ENCODE measurements at places on chromosomes 1 and 21.

GRCh38 chr1:43441894-43442637 lies 11.7 kb downstream of the HYI start:
- no peak for DNase-seq

GRCh38 chr1:230274254-230274653 lies 151.9 kb downstream of the PGBD5 start:
- no peak for DNase-seq

GRCh38 chr1:26288311-26288941 lies 8.5 kb downstream of the SH3BGRL3 start:
- DNase-seq: no peak

DNA sequence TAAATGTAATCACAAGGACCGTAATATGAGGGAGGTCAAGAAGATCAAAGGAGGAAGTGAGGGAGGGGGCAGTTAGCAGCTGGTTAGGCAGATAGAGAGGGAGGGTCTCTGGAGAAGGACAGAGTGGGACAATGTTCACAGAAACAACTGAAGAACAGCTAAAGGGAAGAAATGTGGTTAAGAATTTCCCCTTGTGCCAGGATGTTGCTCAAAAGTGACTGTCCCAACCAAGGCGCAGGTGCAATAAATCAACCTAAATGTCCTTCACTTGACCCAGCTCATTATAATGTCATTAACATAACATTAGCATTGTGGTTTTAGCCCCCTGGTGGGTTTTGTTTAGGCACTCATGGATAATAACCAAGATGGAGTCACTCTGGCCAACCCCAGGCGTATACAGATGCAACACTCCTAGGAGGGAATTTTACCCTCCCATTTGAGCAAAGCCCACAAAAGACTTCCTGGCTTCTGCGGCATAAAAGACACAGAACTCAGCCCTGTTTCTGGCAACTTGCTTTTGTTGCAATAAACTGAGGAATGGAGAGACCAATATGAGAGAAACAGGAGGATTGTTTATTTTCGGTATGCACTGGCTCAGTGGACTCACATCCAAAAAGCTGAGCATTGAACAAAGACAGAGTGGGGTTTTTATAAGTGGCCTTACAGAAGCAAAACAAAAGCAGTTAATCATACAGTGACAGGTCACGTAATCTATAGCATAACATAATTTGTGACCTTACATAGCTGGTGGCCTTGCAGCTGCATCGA lies 7.3 kb upstream of the CA6 start:
- no peak for DNase-seq

DNA sequence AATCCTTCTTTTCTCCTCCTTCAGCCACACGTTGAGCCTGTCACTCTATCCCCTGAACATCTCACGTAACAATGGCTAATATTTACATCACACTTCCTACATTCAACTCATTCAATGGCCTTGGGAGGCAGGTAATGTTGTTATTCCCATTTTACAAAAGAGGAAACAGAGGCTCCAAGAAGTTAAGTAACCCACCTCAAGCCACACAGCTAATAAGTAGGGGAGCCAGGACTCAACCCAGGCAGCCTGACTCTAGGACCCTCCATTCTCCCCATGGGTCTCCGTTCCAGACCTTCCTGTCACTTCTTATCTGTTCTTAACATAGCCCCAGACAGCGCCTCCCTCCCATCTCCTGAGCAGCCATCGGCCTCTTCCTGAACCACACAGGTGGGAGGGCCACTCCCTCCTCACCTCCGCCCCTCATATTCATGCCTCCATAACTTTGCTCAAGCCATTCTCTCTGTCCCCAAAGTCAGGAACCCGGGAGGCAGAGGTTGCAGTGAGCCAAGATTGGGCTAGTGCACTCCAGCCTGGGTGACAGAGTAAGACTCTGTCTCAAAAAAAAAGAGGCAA lies 2.2 kb downstream of the PADI4 start:
- no peak for DNase-seq

DNA sequence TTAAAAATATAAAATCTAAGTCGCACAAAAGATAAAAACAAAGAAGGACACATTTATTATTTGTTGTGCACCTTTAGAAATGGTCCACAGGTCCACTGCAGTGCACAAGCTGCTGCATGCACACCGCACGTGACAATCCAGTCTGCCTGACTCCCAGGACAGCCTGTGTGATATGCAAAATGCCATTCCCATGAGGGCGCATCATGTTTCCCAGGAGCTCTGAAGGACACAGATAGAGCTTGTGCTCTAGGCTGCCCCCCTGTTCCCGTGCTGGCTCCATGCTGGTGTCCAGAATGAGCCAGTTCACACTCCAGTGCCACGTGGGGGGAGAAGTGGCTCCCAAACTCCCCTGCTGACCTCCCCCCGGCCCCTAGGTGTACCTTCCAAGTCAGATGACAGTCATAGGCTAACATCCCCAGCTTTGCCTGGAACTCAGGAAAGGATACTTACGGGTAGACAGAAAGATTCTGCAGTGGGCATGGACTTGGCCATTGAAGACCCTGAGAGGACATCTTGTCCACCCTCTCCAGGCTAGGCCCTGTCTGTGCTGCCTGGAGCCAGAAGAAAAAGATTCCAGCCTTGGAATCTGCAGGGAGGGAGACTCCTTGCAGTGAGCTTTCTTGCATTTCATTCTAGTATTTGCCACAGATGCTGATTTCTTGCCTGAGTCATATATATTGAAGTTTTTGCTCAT lies 26.3 kb downstream of the RAB7B start:
- DNase-seq: no peak

DNA sequence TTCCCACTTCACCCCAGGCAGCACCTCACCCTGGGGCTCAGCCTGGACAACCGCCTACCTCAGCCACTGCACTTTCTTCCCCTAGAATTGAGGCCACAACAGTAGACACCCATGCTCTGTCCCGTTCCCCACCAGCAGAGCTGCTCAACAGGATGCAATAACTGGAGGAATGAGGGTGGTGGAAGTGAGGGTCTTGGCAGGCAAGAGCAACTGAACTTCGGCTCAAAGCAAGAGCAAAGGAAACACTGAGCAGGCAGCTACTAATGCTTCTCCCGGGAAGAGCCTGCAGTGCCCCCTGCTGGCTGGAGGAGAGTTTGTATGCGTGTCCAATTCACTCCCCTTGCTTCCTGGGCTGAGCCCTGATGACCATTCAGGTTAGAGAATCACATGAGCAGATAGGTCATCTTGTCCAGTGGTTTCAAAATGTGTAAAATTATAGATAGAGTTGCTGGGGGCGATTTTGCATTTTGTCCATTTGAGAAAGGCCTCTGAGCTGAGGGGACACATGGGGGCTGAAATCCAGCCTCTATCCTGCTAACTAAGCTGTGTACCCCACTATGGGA lies 13.9 kb downstream of the NT5C1A start:
- DNase-seq: peak; percentile 75

DNA sequence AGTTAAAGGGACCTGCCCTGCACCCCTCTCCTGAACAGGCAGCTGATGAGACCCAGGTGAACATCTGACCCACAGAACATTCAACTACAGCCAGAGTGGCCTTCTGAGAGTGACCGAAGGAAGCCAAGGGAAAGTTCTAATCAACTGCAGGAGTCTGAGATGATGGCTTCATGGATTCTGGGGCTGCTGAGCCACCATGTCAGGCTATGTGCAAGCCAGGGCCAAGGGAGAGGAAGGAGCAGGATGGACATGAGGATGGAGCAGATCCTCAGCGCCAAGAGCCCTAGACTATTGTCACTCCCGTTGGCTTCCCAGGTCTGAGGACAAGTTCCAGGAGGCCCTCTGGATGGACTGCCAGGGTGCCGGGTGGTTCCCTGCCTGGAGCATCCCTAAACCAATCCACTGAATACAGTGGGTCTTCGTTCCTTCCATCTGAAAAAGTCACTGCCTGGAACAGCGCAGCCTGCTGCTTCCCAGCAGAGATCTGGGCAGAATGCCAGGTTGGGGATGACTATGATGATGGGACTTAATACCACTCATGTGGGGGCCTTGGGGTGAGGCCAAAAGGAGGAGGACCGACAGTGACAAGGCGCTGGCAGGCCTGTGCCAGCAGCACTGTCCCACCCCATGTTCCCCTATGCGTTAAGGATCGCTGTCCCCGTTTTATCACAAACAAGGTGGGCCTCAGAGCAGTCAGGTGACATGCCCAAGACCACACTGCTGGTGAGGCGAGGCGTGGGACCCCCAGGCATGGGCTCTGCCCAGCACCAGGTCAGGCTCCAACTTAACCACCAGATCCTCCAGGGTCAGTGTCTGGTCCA lies 19.8 kb downstream of the SPOCD1 start:
- DNase-seq: no peak

DNA sequence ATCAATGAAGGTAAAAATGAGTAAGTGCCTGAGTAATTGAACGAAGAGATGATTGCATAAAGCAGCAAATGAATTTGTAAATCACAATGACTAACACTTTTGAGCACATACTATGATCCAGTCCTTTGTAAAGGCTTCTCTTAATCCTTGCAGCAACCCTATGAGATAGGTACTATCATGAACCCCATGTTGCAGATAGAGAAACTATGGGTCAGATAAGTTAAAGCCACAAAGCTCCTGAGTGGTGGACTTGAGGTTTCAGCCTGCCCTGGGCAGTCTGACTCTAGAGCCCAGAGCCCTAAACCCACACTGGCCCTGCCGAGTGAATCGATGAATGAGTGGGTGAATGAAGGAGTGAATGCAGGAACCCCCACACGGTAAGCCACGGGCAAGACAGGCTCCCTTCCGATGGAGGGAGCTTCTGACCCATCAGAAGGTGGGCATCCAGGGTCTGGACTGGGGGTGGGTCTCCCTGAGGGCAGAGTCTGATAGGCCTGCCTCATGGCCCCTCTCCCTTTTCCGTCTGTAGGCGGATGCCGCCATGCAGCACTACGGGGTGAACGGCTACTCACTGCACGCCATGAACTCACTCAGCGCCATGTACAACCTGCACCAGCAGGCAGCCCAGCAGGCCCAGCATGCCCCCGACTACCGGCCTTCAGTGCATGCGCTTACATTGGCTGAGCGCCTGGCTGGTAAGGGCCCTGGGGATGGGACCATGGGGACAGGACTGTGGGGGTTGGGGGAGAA lies 17.0 kb downstream of the DMBX1 start:
- DNase-seq: no peak

DNA sequence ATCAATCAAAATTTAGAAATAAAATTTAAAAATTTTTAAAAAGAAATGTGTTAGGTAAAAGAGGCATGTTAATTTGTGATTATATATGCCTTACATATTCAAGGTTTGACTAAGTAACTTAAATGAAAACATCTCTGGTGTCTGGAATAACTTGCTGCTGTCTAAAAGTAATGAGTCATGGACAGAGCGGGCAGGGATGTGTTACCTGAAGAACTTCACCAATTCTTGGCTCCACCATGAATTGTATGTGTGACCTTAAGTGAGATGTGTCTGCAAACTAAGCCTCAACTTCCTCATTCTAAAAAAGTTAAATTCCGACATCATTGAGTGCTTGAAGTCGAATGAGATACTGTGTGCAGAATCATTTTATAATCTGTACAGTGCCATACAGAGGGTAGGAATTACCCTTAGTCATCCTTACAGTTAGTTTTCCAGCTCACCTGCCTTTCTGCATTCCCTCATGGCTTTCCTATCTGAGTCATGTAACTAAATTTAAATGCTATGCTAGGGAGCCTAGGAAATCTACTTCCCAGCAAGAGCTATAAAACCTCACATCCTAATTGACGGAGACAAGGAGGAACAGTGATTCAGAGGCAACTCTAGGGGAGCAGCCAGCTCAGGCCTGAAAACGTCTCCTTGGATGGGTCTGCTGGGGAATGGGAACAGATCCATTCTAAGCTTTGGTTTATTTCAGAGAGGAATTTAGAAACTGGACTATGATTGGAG lies 100.7 kb upstream of the TSPAN2 start:
- DNase-seq: peak; percentile 86

DNA sequence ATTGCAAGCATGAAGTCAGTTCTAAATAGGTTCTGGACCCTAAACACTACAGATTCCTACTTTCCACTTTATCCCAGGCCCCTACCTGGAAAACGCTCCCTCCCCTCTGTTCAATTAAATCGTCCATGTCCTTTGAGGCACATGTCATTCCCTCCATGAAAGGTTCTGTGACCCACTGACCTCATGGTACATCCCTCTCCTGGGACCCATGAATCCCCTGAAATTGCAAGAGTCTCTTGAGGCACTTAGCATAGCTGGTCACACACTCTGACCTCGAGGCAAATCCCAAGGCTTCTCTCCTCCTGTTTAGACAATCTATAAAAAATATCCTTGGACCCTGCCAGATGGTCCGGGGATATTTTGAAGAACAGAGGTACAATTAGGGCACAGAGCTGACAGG lies 34.3 kb upstream of the KRTAP19-8 start:
- DNase-seq: no peak

DNA sequence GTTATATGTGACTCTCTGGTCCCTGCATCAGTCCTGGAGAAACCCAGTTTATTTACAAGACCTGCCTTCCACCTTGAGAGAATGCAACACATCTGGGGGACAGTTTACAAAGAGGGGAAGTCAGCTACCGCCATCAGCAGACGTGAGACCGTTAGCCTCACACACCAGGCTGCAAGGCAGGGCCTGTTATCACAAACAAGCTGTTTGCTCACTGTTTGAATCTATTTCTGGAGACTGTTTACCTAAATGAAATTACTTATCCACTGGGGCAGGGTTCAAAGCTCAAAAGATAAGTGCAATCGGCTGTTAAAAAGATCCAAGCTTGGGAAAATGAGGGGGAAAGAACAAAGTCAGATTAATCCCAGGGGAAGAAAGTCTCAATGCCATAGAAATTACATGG lies 134.4 kb downstream of the ZNF281 start:
- DNase-seq: no peak
